RPMI7951 (cell line): ENCODE measurements at places on chromosomes 1 and 21. TPM values are rescaled to one million over a fixed set of nuclear protein-coding genes. Genes with fewer than 3 reads are reported as not detected.

The ID3 gene
- 83.1 and 90.8 TPM in 2 replicates for total RNA-seq

The SYTL1 gene
- total RNA-seq, result 0.12 TPM in 1 of 2 replicates, not detected in the other

The TMPRSS15 gene
- 2.0 and 3.6 TPM in 2 replicates for total RNA-seq

The MMP23B gene
- total RNA-seq, result 0.24 TPM in 1 of 2 replicates, not detected in the other

The HORMAD1 gene
- not detected in 2 replicates for total RNA-seq

The VWA1 gene
- 5.6 and 5.7 TPM in 2 replicates for total RNA-seq

The ACTL8 gene
- 0.20 and 0.48 TPM in 2 replicates for total RNA-seq

The DPH2 gene
- total RNA-seq, result 25.5 and 27.6 TPM in 2 replicates

The BLZF1 gene
- 27.6 and 32.3 TPM in 2 replicates for total RNA-seq

The MMEL1 gene
- 2.8 TPM in 1 of 2 replicates, not detected in the other for total RNA-seq

The SPATA21 gene
- not detected in 2 replicates for total RNA-seq

DNA sequence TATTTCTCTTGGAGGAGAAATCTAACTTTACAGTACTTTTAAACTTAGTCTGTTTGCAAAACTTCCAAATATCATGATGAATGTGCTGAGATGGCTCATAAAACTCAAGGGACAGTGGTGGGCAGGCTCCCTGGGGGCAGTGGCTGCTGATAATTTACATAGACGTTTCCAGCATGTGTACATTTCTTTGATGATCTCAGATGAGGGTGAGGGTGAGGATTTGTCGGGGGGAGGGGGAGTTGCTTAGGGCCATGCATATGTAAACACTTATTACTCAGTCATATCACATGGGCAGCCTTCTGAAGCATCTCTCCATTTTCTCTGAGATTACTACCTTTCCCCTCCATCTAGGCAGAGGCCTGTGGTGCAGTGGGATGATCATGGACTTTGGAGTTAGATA, 152.9 kb upstream of the HMGB4 start:
- DNase-seq, result peak; percentile 18

DNA sequence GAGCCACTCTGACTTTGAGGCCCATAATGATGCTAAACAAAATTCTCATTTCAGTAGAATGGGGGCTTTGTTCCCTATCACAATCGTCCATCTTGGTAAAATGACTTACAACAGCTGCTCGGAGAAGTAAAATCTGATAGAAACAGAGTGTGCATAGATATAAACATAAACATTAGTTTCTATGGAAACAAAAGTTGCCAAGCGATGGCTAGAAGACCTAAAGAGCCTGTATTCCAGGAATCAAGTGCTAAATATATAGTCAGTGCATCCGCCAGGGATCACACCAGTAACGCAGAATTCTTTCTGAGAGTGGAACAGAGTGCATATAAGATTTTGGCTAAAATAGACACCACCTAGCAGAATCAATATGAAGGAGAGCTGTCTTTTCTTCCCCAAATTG, 91.2 kb upstream of the KAZN start:
- no peak for DNase-seq

DNA sequence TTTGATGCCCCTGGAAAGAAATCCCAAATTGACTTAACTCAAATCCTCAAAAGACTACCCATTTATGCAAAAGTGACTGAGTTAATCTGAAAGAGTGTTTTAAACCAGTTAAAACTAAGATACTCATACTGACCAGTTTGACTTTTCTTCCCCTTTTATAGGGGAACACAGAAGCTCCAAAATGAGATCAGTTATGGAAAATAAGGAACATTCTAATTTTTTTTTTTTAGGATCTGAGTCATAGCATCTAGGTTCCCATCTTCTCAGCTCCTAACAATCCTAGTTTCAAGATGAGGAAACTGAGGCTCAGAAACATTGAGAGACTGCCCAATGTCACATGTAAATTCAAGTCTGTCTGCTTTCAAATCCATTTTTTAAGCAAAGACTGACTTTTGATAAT, 231.1 kb upstream of the RUNX1 start:
- DNase-seq, result no peak

DNA sequence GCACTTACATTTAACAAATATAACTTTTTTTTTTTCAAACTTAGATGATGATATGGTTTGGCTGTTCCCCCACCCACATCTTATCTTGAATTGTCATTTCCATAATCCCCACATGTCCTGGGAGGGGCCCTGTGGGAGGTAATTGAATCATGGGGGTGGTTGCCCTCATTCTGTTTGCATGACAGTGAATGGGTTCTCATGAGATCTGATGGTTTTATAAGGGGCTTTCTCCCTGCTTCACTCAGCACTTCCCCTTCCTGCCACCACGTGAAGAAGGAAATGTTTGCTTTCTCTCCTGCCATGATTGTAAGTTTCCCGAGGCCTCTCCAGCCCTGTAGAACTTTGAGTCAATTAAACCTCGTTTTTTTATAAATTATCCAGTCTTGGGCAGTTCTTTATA, 432.6 kb downstream of the AMY1C start:
- DNase-seq, result no peak

DNA sequence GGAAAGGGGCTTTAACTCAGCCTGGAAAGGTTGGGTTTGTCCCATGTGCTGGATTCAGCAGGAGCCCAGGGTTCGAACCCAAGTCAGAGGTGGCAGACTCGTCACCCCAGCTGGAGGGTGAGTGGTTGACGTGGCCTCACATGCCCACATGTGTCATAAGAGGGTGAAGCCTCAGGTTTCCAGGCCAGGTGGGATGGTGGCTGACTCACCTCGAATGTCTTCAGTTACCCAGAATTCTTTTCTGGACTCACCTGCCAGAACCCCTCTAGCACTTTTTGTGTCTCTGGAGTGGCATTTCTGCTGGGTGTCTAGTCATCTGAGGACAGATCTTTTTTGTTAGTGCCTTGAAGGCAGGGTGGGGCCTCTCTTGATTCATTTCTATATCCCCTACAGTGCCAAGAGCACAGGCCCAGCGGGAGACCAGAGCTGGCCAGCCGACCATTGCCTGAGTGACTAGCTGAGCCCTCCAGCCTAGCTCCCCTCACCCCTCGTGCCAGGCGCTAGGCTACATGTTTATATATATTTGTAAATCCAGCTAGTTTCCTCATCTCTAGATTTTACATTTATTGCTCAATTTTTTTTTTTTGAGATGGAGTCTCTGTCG, 28.1 kb downstream of the IL6R start:
- no peak for DNase-seq

DNA sequence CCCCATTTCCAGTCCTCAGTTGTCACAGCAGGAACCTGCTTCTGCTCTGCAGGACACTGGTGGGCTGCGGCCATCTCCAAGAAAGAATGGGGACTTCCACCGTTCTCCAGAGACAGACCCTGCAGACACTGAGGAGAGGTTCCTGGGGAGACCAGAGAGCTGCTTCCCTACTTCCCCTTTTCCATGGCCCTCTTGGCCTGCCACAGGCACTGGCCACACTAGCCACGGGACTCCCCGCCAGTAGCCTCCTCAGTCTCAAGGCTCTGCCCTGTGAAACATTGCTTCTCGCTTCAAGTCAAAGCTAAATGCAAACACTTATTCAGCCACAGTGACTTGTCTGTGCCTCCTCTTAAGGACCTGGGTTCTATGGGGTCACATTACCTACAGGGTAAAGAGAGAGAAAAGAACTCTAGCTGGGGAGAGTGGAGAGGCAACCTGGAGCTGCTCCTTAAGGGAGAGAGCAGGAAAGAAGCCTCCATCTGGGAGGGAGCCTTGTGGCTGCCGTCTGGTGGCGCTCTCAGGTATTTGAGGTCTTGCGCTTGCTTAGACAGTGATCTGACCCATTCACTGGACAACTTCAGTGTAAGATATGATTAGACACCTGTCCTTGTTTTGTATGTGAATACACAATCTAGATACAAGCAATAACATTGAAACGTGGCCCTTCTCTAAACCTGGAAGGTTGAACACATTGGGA, 5.4 kb upstream of the SLAMF8 start:
- no peak for DNase-seq

- no peak for DNase-seq
Observed at GRCh38 chr1:207871117-207871649, 39.7 kb downstream of the CD34 start.

DNA sequence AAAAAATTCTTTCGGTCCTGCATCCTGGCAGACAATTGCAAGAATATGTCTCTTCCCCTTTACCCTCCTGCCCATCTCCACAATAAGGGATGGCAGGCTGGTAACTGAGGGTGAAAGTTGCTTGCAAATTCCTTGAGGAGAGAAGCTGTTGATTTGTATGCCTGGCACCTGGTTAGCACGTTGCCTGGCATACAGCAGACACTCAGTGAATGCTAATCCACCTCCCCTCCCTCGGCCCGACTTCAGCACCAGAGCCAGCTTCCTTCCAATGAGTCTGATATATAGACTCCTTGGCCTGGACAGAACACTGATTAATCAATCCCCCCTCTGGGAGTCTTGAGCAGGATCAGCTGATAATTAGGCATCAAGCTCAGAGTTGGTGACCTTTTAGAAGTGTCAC, 39.1 kb downstream of the KCNC4 start:
- DNase-seq, result no peak

DNA sequence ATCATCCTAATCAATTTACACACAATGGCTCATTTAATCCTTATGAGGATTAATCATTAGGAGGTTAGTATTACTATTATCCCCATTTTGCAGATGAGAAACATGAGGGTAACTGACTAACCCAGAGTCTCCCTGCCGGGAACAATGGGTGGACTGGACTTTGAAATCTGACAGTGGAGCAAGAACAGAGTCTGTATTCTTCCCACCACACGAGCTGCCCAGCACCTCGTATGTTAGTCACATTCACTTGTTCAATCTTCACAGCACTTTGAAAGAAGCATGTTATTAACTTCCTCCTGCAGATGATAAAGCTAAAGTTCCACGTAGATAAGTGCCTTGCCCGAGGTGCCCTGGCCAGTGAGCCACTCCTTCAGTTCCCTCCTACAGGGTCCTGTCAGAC, 12.4 kb downstream of the C8B start:
- no peak for DNase-seq

DNA sequence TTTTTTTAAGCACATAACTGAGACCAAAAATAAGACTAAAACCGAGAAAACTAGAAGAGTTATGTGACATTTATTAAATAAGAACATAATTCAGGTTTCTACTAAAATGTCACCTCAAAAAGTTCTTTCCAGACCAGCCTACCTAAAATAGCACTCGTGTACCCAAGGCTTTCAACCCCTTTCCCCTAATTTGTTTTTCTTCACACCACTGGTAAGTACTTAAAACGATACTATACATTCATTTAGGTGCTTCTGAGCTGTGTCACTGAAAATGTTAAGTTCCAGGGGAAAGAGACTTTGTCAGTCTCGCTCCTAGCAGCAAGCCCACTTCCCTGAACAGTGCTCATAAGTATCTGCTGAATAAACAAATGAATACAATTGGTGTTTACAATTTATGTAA, 6.8 kb downstream of the RRAGC start:
- DNase-seq, result no peak

- DNase-seq, result peak; percentile 39
Observed at GRCh38 chr1:174209347-174210187, 50.2 kb downstream of the RABGAP1L start.

DNA sequence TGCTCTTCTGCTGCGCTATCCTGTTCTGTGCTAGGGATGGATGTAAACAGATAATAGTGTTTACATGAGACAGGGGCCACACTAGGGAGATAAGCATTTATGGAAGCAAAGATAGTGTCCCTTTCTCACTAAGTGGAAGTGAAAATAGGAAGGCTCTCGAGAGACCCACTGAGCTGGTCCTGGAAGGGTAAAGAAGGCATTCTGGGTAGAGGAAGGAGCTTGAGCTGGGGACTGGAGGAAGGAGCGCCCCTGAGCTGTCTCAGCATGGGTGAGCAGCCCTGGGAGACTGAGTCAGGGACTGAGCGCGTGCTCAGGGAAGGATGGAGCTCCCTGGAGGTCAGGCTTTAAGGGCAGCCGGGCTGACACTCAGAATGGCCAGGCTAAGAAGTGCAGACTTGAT, 93.3 kb downstream of the IGSF21 start:
- no peak for DNase-seq

DNA sequence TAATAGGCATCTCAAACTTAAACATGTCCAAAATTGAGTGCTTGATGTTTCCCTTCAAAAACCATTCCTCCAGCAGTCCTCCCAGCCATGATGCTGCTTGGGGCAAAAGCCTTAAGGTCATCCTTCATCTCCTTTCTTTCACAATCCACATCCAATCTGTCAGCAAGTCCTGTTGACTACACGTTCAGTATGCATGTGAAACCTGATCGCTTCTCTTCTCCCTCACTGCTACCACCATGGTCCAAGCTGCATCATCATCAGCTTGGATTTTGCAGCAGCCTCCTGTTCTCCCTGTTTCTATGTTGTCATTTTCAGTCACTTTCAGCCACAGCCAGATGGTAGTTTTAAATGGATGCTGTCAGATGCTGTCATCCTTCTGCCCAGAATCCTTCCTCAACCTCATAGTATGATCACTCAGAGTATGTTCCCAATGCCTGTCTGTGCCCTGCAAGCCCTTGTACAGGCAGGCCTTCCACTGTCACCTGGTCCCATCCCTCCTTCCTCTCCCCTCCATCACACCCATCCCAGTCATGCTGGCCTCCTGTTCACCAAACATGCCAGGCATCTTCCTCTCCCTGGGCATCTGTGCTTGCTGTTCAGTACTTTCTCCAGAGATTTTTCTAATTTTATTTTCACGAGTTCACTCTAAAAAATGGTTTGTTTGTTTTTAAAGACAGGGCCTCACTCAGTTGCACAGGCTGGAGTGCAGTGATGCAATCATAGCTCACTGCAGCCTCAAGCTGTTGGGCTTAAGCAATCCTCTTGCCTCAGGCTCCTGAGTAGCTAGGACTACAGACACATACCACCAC, 66.0 kb downstream of the SYDE2 start:
- no peak for DNase-seq

DNA sequence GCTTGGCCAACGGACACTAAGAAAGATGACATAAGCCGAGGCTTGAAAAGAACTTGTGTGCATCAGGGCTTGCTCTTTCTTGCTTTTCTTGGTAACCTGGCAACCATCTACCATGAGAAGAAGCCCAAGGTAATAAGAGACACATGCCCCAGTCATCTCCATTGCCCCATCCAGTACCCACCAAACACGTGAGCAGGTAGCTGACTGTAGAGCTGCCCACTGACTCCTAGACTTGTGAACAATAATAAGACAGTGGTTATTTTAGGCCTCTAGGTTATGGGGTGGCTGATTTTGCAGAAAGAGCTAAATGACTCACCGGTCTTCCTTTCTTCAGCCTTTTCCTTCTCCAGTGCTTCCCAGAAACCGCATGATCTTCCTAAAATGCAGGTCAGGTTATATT, 105.0 kb upstream of the JUN start:
- DNase-seq, result no peak

- DNase-seq, result no peak
Observed at GRCh38 chr1:182715531-182715930, 31.1 kb upstream of the RGS8 start.

- DNase-seq, result peak; percentile 62
Observed at GRCh38 chr1:35573198-35574124, at the start of gene TFAP2E. TSS of gene TFAP2E (plus strand) at chr1:35573314. CDS start at chr1:35573578, 264 bp downstream.

DNA sequence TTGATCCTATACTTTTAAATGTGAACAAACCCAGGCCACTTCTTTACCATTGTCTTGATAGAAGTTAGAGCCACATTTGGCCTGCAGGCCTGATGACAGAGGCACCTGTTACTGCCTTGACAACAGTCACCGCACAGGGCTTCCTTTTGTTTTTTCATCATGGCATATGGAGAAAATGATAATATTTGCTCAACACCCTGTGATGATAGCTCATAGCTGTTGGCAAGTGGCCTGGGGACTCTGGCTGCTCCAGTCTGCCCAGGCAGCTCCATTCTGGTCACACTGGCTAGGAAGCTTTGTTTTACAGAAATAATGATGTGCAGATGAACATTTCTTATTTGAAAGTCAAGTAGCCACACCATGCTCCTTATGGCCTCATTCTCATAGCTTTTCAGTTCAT, 89.6 kb upstream of the GPR88 start:
- DNase-seq, result no peak

GRCh38 chr1:51421964-51422363, 91.6 kb upstream of the TTC39A start:
- peak; percentile 61 for DNase-seq

- no peak for DNase-seq
Observed at GRCh38 chr1:107777664-107778047, 187.3 kb downstream of the VAV3 start.
